ENCODE measurements at places on chromosomes 6 and 20. TPM values are rescaled to one million over a fixed set of nuclear protein-coding genes. Genes with fewer than 3 reads are reported as not detected.
A peak's percentile ranks its signal among the peaks of the same experiment; 100 is the strongest.

DNA sequence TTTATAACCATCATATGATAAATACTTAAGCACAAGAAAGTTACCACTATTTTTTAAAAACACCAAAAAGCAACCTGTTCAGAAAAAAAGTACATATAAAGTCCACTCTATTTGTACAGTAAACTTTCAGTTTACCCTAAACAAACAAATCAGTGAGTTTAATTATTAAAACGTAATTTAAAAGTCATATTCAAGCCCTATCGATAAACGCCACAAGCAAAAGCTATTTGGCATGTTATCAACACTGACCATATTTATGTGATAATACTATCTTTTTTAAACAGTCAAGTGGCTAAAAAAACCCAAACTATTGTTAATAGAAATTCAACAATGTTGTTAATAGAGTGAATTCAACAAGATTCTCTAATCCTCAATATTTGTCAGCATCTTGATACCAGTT lies 1.9 kb downstream of the KATNA1 start:
- no peak for DNase-seq
- H3K36me3 ChIP-seq, result peaks cover under 1% of the 10 kb centered on the region
- H3K27me3 ChIP-seq, result no peaks in the 10 kb centered on the region
- no peak overlapping the region for H3K27ac ChIP-seq
- H3K4me3 ChIP-seq, result peak overlapping the region; percentile 88

DNA sequence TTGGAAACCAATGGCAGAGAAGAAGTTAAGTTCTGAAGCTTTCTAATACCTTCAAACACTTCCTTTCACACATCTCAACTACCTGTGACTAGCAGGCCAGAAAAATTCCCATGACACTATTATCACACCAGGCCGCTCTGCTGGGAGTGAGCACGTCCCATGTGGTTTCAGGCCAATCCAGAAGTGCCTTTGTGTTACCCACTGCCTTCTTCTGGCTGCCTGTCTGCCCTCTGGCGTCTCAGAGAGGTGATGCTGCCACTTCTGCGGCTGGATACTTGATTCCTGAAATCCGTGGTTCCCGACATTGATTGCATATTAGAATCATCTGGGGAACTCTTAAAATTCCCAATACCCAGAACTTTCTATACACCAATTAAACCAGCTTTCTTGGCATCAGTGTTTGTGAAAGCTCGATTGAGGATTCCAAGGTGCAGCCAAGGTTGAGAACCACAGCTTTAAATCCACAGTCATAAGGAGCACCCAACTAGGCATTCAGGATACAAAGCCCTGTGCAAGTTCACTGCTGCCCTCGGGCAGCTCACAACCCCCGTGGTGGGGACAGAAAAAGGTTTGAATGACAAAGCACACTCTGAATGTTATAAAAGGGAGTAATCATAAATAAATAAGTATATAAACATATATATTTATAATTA lies 65.6 kb downstream of the STMND1 start:
- H3K4me1 ChIP-seq, result no peaks in the 10 kb centered on the region
- H3K36me3 ChIP-seq, result no peaks in the 10 kb centered on the region
- no peak overlapping the region for H3K27ac ChIP-seq
- no peak for DNase-seq

DNA sequence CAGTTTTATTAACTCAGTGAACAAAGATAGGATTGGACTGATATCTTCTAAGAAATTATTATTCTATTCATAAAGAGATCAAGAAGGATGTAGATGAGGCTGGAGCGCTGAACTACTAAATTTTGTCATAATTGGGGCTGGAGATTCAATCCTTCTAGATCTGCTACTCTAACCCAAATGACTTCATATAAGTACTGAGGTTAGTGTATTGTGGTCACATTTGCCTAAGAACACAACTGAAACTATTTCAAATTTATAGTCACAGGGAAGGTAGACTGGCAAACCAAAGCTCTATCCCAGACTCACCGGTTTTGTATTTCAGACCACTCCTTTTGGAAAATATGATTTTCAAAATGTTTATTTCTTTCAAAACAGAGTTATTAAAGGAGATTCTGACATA lies 96.7 kb downstream of the BMP5 start:
- no peak for DNase-seq
- H3K4me1 ChIP-seq, result peaks cover 13% of the 10 kb centered on the region
- H3K27ac ChIP-seq, result no peak overlapping the region
- no peaks in the 10 kb centered on the region for H3K27me3 ChIP-seq
- H3K36me3 ChIP-seq, result peaks cover 5% of the 10 kb centered on the region
- no peak overlapping the region for H3K4me3 ChIP-seq

DNA sequence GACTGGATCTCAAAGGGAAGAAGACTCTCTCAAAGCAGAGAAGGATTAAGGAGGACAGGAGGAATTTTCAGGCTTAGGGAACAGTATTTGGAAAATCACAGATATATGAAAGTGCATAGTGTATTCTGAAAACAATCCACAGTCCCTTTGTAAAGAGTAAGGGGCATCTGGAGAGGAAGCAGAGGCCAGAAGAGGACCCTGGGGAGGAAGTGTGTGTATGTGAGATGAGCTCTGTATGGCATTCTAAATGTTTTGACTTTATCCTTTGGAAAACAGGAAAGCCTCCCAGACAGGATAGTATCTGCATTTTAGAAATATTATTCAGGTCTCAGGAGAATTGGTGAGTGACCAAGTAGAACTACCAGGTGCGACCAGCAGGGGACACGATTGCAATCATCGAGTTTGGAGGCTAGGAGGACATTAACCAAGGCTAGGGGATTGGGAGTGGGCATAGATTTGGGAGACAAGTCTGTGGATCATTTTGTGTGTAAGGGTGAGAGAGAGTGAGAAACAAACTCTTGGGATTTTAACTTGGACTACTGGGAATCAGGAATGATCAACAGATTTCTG lies 38.3 kb upstream of the FAM184A start:
- peaks cover 3% of the 10 kb centered on the region for H3K36me3 ChIP-seq
- DNase-seq, result no peak
- no peaks in the 10 kb centered on the region for H3K4me1 ChIP-seq
- no peak overlapping the region for H3K27ac ChIP-seq
- H3K27me3 ChIP-seq, result peaks cover 16% of the 10 kb centered on the region

SRSF12 gene
- 3.9 TPM for total RNA-seq

CCM2L gene
- total RNA-seq, result 0.19 TPM

DNA sequence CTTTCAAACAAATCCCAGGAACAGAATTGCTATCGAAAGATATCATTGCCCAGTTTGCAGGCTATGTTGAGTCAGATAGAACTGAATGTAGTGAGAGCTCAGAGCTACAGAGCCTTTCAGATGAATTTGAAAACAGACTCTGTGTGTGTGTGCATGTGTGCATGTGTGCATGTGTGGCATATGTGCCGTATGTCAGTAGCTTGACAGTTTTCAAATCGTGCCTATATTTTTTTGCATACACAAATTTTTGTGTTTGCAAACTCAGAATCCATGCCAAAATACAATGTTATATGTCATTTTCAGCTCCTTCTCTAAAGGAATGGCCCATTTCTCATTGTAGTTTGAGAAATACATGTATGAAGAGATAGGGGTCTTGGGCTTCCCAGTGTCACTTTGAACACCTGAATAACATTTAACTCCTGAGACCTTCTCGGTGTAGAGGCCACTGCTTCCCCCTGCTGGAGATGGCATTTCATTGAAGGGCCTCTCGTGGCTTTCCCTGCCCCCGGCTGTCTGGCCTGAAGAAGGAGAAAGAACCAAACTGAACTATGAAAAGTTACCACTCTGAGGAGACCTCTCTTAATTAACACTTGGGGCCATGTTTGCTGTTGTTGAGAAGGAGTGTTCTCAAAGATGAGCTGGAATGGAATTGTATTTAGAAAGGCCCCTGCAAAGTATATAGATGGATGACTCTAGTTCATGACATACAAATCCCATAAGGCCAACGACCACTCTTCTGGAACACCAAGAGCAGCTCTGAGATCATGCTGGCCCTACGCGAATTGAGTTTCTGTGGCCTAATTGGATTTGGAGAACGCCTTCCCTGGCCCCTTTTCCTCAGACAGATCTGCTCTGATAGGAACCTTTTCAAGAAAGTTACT lies 58.7 kb downstream of the VAPB start:
- H3K36me3 ChIP-seq, result peaks cover 21% of the 10 kb centered on the region
- no peak overlapping the region for H3K27ac ChIP-seq
- no peaks in the 10 kb centered on the region for H3K27me3 ChIP-seq
- H3K4me3 ChIP-seq, result no peak overlapping the region
- no peak for DNase-seq

GRCh38 chr6:29525311-29525639 lies 34.3 kb downstream of the UBD start:
- no peak for DNase-seq
- no peak overlapping the region for H3K4me3 ChIP-seq
- no peaks in the 10 kb centered on the region for H3K4me1 ChIP-seq
- no peaks in the 10 kb centered on the region for H3K36me3 ChIP-seq

DNA sequence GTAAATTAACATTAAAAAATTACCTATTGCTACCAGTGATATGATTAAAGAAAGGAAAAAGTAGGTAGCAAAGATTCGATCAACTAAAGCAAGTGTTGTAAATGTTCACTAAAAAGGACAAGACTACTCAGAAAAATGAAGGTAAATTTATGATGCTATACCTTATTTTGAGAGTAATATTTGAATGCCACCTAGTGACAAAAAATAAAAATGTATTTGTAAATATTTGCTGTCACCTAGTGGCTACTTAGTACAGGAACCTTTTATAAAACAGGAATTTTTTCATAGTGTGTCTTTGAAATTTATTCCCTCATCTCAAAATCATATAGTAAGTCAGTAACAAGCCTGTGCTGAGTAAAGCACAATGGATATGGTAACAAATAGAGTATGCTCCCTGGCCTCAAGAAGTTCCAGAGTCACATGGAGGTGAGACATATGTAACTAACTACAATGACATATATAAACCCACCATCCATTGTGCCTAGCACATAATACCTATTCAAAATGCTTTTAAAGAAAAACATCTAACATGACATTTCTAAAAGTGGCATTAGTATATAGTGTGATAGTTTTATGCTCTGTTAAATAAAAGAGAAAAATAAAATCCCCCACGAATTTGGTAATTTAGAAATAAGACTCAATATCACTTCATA lies 193.1 kb upstream of the SIM1 start:
- no peaks in the 10 kb centered on the region for H3K36me3 ChIP-seq
- H3K4me1 ChIP-seq, result no peaks in the 10 kb centered on the region
- H3K27me3 ChIP-seq, result no peaks in the 10 kb centered on the region
- no peak for DNase-seq

CTAGE9 gene
- total RNA-seq, result not detected

IPCEF1 gene
- 0.40 TPM for total RNA-seq

DNA sequence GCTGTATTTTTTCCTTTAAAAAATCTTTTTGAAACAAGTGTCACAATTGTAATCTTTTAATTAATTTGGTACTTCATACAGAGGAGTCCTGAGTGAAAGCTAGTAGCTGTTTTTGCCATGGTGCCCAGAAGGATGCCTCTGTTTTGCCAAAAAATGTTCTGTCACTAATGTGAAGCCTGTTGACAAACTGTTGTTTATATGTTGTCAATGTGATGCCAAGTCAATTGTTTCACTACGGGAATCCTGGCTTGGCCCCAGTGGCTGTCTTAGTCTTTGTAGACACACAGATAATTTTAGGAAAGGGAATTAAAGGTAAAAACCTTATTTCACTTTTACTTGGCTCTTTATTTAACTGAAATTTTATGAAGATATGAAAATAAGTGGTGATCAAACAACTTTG lies 706.4 kb upstream of the MMS22L start:
- no peak overlapping the region for H3K27ac ChIP-seq
- H3K36me3 ChIP-seq, result no peaks in the 10 kb centered on the region
- no peak for DNase-seq
- H3K27me3 ChIP-seq, result no peaks in the 10 kb centered on the region
- no peaks in the 10 kb centered on the region for H3K4me1 ChIP-seq
- no peak overlapping the region for H3K4me3 ChIP-seq

DNA sequence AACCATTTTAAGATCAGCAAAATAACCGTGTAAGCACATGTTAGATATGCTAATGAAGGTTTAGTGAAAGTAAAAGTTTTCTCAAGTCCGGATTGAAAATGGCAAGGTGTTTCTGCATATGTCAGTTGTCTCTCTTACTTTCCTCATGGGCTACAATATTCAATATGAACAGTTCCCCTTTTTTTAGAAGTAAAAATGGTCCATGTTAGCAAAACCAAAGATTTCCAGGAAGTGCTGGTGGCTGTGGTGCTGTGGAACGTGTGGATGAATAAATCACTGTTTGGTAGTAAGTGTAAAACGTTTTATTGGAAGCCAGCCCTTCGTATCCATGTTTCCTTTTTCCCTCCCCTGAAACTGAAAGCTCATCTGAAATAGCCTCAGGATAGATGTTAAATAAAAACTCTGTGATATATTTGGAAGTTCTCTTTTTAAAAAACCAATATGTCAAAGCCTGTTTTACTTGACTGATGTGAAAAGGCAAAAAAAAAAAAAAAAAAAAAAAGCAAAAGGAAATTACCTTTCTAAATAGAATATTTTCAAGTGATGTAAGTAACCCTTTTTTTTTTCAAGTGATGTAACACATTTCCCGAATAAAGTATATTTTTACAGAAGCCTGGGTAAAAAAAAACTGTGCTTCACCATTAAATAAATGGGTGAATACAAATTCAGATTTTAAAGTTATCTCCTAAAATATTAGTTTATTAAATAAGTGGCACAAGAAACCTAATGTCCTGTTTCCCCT lies 41.9 kb downstream of the PLEKHG1 start:
- H3K27ac ChIP-seq, result no peak overlapping the region
- DNase-seq, result no peak
- H3K36me3 ChIP-seq, result peaks cover 10% of the 10 kb centered on the region
- no peaks in the 10 kb centered on the region for H3K27me3 ChIP-seq
- H3K4me1 ChIP-seq, result peaks cover 24% of the 10 kb centered on the region

GRCh38 chr6:49909563-49909962 lies 43.2 kb upstream of the CRISP1 start:
- no peaks in the 10 kb centered on the region for H3K36me3 ChIP-seq
- H3K27me3 ChIP-seq, result no peaks in the 10 kb centered on the region
- DNase-seq, result no peak
- no peak overlapping the region for H3K4me3 ChIP-seq
- H3K27ac ChIP-seq, result no peak overlapping the region

DNA sequence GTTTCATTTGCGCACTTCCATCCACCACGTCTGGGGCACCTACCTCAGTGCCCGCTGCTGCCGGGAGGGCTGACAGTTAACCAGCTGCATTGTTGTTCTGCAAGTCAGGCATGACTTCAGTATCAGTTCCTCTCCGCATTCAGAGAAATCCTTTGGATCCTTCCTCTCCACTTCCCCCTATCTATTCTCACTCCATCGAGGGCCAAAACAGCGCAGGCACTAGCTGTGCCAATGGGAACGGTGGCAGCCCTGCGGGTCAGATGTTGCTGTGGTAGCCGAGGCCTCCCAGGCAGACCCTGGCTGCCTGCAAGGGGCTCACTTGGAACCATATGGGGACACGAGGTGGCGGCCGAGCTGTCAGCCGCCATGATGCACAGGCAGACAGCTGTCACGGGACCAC lies 64.2 kb upstream of the INSM1 start:
- DNase-seq, result no peak
- no peak overlapping the region for H3K4me3 ChIP-seq
- no peak overlapping the region for H3K27ac ChIP-seq
- no peaks in the 10 kb centered on the region for H3K4me1 ChIP-seq
- no peaks in the 10 kb centered on the region for H3K36me3 ChIP-seq
- H3K27me3 ChIP-seq, result no peaks in the 10 kb centered on the region

LBP gene
- not detected for total RNA-seq

Data from type B pancreatic cell (in vitro differentiated cells).